ENCODE measurements at places on chromosomes 2 and 18.

DNA sequence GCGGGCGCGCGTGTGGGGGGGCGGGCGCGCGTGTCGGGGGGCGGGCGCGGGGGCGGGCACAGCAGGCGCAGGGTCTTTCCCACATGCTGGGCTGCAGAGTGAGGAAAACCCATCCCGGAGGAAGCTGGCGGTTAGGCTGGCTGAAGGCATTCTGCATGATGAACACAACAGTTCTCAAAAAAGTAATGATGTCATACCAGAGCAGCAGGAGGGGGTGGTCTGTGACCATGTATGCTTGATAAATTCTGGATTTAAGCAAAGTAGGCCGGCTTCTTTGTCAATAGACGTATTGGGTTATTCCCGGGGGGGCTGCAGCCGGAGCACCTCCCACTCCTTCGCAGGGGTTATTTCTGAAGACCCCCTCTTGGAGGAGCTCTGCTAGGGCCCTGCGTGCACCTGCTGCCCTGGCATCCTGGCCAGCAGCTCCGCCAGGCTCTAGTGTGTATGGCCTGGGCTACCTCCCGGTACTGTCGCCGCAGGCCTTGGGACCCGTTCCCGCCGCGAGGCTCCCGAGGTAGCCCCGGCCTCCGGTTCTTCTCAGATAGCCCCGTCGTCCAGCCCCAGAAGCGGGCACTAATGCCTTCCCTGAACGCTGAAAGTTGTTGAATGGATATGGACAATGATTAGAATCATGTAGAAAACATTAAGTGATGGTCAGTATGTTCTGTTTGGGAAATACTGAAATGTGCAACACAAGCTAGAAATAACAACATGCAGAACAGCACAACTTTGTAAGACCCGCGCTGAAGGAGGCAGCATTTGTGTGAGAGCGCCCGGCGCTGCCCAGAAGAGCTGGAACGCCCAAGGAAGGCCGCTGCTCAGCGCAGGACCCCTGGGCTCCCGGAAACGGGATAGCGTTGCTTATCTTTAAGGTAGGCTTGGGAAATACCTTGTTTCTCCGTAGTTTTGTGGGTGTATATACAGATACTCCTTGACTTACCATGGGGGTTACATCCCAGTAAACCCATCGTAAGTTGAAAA, 101.4 kb upstream of the RAB6C start:
- DNase-seq: no peak

GRCh38 chr2:85865539-85866164, 23.1 kb downstream of the ST3GAL5 start:
- no peak for DNase-seq

DNA sequence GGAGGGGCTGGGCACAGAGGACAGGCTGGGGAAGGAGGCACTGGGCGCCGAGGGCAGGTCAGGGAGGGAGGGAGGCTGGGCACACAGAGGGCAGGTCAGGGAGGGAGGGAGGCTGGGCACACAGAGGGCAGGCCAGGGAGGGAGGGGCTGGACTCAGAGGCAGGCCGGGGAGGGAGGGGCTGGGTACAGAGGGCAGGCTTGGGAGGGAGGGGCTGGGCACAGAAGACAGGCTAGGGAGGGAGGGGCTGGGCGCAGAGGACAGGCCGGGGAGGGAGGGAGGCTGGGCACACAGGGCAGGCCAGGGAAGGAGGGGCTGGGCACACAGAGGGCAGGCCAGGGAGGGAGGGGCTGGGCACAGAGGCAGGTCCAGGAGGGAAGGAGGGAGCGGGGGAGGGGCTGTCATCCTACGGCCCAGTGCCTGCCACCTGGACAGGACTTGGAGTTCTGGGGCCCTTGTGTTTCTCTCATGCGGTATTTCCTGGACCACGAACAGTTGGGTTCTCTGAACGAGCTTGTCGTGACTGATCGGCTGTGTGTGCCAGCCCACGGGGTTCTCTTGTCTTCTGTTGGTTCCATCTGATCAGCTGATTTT, 46.7 kb upstream of the KCNG2 start:
- DNase-seq: no peak

DNA sequence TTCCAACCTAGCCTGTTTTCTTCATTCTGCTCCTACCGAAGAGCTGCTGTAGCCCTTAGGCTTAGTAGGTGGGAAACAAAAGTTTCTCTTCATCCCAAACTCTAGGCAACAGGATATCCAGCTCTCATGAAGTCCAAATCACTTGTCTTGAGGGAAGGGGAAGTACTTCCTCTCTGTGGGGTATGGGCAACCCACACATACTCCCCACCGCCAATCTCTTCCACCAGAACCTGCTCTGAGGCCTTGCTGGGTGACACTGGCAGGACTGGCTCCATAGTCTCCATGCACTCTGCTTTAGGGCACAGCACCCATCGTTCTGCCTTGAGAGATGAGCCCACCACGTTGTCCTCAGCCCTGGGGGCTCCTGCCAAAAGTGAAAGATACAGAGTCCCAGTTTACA, 173.0 kb downstream of the NCK2 start:
- DNase-seq: no peak

DNA sequence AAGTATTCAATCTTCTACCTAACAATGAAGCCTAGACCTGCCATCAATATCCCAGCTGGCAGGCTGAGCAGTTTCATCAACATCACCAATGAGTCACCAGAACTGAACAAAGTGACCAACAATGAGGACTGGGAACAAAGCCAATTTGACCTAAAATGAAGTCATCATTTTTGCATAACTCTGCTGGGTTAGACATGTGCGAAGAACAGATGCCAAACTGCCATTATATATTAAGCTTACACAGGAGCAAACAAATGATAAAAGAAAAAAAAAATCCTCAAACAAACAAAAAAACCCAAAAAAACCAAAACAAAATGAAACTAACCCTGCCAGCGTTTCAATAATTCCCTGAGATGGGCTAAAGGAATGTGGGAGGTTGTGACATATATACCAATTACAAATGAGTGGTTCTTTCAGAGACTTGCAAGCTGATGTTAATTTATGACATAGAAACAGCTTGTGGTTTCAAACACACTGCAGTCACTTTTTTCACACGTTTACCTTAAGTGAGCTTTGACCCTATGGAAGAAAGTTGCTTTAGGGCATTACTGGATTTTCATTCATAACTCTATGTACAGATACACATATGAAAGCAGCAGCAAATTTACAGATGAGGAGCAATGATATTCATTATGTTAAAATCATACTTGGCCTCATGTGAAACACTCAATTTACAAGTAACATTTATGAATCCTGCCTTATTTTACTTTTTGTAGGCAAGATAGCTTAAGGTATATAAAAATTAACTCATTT, 56.9 kb upstream of the CCDC141 start:
- no peak for DNase-seq

DNA sequence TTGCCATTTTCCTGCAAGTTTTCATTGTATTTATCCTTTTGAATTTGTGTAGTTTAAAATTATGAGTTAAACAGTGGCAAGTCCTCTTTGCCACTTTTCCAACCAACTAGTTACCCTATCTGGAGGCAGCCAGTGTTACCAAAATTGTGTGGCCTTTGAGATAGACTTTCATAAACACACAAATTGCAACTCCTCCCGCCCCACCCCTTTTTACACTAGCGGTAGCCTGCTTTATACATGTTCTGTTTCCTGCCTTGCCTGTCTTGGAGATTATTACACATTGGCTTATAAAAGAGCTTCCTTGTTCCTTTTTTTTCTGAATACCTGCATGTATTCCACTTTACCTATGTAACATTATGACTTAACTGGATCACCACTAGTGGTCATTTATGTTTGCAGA, 56.5 kb downstream of the RPIA start:
- no peak for DNase-seq

DNA sequence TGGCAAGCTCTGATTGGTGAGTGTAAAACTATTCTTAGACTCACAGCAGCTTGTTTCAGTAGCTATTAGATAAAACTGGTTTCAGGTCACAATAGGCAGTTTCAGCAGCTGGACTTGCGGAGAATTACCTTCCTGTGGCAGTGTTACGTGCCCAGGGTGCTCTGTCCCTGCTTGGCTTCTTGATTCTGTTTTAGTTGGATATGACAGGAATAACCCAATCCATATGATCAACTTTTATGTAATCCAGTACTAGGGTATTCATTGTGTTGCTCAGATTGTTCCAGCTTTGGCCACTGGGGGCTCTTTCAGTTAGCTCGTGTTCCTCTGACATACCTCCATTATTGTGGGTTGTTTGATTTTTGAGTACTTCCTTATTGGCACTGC, 43.1 kb downstream of the INPP4A start:
- DNase-seq: no peak

DNA sequence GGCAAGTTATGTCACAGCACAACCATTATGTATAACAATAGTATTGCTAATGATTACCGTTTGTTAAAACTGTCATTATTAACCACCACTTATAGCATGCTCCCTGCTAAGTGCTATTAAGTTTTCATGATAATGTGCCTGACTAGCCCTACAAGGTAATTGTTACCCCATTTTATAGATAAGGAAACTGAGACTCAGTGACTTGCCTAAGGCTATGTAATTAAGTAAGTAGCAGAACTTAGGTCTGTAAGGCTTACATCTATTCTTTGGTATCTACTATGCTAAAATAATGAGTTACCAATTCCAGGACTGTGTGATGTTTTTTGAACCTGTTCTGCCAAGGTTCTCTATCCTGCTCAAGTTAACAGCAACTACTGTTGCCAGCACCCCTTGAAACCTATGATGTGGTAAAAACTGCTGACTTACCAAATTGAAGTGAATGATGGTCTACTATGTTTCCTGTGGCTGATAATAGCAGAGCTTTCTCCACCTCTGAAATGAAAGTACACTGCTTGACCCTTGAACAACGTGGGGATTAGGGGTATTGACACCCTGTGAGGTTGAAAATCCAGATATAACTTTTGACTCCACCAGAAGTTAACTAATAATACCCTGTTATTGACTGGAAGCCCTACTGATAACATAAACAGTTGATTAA, 18.2 kb downstream of the ACVR2A start:
- no peak for DNase-seq

GRCh38 chr18:48853588-48853987, 97.2 kb downstream of the SMAD7 start:
- no peak for DNase-seq

GRCh38 chr2:47205576-47206141, 50.6 kb upstream of the STPG4 start:
- DNase-seq: no peak

DNA sequence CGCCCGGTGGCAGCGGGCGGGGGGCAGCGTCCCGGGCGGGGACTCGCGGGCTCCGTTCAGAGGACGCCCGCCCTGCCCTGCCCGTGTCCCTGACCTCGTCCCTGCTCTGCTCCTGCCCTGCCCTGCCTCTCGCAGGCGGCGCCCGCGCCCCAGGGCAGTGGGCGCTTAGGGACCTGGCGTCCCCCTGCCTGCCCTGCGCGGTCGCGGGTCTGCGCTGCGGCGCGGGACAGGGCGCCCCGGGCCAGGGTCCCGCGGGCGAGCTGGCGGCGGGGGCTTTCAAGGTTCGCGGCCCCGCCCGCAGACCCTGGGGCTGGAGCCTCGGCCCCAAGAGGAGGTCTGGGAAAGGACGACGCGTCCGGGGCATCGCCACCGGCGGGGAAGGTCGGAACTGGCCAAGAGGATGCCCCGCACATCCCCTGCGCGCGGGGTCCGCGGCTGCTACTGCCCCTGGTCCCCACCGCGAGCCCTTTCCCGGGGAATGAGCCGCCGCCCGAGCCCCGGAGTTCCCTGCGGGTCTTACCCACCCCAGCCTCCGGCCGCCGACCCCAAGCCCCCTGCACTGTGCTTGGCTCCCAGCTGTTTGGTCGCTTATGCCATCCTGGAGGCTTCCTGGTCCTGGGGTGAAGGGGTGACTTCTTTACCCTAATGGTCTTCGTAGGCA, 679 bp downstream of the RNF144A start:
- no peak for DNase-seq

DNA sequence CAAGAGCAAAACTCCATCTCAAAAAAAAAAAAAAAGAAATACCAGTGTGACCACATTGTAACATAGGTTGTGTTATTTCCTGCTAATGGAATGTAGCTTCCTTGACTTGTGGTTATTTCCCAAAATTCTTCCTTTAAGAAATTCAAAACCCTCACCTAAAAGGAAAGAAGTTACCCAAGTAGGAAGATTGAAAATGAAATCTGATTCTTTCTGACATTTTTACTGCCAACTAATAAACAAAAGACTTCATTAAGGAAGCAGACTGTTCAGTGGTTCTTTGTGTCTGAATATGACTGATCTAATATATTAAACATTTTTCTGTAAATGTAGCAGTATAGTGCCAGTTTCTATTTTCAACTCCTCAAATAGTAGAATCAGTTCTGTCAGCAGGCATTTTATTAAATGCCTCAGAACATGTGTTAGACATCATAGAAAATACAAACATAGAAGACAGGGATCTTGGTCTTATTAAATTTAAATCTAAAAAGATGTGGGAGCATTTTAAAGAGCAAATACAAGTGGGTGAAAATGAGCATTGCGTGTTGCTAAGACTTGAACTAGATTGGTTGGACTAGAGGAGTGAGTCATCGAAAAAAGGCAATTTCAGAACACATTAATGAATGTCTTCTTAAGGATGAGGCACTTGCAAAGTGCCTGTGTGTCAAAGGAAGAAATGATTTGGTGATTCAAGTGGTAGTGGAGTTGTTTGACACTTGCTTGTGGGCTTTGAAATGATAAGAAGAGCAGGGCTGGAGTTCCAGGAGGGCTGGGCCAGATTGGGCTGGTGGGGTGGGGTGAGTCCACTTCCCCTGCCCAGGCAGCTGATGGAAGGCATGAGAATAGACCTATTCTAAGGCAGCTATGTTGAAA, 53.4 kb downstream of the PKP4 start:
- no peak for DNase-seq

DNA sequence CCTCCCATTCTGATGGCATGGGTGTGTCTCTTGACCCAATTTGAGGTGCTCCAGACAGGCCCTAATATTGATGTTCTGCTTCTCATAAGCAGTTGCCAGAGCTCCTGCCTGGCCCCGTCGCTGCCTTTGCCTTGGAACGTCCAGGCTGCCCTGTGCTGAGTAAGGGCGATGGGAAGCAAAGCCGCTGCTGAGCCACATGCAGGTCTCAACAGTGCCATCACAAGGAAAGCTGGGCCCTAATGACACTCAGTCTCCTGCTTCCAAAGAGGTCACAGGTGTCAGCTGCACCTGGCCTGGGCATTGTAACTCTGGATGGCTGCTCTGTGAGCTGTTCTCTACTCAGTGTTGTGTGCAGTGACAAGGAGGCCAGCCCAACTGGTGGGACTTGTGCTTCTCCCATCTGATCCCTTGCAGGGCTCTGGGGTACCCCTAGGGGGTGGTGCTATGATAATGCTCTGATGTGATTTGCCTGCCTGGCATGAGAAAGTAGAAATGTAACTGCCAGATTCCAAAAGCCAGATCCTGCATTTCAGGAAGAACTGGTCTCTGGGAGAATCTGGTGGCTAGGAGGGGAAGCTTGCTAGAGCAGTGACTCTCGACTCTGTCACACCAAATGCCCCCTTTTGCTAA, 8.7 kb downstream of the TTC39C start:
- DNase-seq: no peak
